ENCODE measurements at places on chromosomes 3 and 15.
A peak's percentile ranks its signal among the peaks of the same experiment; 100 is the strongest.

DNA sequence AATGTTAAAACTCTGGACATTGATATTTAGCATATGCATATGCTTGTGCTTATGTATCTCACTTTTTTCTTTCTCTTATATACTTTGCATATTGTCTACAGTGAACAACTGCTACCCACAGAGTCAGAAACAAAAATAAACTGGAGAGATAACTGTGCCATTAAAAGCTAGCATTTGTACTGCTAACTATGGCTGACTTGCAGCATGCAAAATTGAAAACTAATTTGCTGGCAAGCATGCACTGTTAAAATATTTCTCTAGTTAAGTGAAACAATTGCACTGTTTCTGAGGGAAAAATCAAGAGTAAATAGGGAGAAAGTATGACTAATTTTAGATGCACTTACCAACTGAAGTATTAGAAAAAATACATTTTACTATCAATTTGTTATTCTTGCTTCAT is 177.8 kb downstream of the CBLB start:
- no peak for DNase-seq

DNA sequence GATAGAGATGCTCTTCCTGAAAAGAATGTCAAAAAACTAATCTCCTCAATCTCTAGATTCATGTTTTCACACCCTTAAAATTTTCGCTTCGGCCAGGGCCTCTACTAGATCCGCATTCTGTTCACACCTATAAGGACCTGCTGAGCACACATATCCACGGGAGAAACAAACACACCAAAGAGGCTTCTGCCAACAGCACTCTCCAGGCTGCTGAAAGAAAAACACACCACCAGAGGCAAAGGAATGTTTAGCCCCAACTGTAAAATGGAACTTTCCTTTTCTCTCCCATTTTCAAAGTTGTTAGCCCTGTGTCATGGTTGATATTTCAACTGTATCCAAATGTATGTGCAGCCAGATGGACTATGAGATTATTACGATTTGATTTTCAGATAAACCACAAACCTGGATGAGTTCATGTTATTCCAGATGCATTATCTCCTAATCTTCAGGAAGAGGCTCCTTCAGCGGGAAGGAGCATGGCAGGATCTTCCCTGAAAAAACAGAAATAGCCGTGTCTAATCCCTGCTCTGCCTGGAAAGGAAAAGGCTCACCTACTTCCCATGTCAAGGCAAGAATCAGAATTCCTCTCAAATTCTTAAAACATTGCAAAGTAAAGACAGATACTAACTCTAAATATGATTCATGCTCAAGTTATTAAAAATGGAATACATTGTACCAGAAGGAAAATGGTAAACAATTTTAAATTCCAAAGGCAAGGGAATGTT is 442.7 kb upstream of the NR2F2 start:
- DNase-seq, result no peak

DNA sequence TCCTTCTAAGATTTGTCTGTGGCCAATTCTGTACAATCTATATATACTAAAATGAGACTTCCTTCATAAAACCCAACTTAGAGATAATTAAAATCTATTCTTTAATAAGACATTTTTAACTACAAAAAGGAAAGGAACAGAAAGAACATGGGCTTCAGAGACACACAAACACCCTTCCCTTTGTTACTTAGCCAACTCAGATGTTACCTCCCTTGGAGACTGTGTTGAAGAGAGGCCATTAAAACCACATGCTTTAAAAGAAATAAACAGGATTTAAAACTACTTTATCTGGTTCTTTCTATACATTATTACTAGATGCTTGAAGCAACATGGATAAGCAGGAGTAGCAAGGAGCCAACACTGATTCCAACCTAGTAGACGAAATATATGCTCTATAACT is 42.0 kb downstream of the LRRFIP2 start:
- no peak for DNase-seq

- DNase-seq, result no peak
These were observed 109.6 kb upstream of the LMOD3 start for GRCh38 chr3:69231929-69232440.

DNA sequence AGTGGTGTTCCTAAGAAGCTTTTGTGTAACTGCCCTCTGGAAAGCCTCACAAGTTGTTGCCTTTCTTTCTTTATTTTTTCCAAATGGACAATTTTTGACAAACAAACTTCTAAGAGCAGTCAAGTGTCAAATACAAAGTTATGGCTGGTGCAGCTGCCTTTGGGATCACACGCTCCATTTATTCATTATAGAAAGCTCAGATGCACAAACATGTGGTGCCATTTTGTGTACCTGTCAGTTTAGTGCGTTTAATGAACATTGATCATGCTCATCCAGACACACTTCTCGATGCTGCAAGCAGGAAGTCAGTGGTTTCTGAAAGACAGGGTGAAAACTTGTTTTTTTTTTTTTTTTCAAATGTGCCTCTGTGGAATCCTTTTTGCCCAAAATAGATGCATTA is 324.5 kb downstream of the CNTN4 start:
- DNase-seq, result no peak

- peak; percentile 5 for DNase-seq
These were observed 9.2 kb upstream of the MME start for GRCh38 chr3:155070932-155071387.
